Activated T-helper 17 cell treated with anti-CD3 and anti-CD28 coated beads, Interleukin-2, amount 50 U/mL, for 72 hours (primary cell): ENCODE measurements at places on chromosomes 16 and 17. TPM values are rescaled to one million over a fixed set of nuclear protein-coding genes. Genes with fewer than 3 reads are reported as not detected.

DNA sequence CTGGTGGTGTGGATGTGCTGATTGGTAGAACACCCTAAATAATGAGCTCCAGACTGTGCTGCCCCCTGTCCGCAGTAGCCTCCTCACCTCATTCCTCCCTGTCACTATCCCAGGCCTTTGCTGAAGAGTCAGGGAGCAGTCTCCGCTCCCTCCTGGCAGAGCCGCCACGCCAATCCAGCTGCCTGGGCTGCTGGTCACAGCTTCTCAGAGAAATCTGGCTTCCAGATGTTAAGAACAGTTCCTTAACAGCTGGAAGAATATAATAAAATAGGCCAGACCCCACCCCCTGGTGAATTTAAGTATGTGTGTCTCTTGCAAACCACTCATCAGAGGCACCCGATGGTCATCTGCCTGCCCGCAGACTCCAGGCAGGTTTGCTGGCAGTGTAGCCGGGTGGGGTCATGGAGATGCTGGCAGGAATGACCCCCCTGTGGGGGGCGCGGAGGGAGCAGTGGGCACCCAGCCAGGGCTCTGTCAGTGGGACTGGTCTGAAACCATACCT, 161.0 kb downstream of the CCDC182 start:
- no peak overlapping the region for H3K4me3 ChIP-seq
- H3K27me3 ChIP-seq, result no peaks in the 10 kb centered on the region
- H3K27ac ChIP-seq, result no peak overlapping the region
- H3K4me1 ChIP-seq, result peaks cover 4% of the 10 kb centered on the region
- H3K36me3 ChIP-seq, result no peaks in the 10 kb centered on the region

- peak overlapping the region; percentile 46 for H3K4me3 ChIP-seq
- peak overlapping the region; percentile 34 for H3K27ac ChIP-seq
- peak; percentile 70 for ATAC-seq
- H3K27me3 ChIP-seq, result no peaks in the 10 kb centered on the region
Observed at GRCh38 chr17:41338961-41339485, 11.6 kb downstream of the KRT33A start.

DNA sequence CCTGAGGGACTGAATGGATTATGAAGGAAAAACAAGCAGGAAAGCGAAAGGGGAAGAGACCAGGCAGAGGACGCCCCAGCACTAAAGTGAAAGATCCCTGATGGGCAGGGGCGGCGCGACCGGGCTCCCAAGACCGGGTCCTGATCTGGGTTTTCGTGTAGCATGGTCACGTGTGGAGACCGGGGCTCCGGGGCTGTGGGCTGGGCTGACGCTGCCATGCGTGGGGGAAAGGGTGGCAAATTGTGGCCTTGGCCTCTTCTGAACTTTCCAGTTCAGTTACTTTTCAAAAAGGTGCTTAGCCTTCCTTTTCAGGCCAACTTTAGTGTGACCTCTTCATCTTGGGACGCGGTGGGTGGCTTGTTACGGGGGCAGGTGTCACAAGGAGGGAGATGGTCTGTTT, 57.5 kb downstream of the METRNL start:
- no peak overlapping the region for H3K27ac ChIP-seq
- no peak overlapping the region for H3K4me3 ChIP-seq
- no peaks in the 10 kb centered on the region for H3K4me1 ChIP-seq

DNA sequence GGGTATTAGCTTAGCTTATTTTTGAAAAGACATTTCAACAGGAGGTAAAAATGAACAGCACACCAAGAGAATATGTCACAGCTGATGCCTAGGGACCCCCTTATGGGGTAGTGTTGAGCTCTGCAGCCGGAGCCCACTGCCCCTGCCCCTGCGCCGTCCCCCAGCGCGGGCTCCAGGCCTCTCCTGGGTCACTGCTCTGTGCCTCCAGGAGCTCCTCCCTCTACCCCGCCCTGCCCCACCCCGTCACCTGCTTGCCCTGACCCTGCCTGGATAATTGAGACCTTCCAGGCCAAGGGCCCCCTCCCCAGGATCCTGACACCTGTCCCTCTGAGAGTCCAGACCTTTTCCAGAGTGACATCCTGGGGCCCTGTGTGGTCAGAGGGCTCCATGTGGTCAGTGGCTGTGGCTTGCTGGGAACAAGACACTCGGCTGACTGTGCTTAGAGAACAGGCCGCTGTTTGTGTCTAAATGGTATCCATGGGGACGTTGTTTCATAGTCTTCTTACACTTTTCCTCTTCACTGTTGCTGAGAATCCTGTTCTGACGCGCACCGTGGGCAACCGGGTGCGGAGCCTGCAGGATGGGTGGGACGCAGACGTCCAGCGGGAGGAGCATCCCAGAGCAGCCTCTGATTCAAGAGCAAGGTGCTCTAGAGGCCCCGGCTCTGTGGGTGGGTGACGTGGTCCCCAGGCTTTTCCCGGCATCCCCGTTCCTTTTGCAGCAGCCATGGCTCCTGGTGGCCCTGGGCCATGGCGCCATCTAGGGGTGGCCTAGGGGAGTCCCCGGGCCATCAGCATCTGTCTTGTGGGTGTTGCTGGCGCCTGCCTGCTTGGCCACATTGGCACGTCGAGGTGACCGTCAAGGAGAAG, 20.0 kb upstream of the WFIKKN1 start:
- ATAC-seq, result peak; percentile 51
- H3K27me3 ChIP-seq, result no peaks in the 10 kb centered on the region
- H3K27ac ChIP-seq, result peak overlapping the region; percentile 80
- no peaks in the 10 kb centered on the region for H3K36me3 ChIP-seq
- H3K4me1 ChIP-seq, result peaks cover 11% of the 10 kb centered on the region

DNA sequence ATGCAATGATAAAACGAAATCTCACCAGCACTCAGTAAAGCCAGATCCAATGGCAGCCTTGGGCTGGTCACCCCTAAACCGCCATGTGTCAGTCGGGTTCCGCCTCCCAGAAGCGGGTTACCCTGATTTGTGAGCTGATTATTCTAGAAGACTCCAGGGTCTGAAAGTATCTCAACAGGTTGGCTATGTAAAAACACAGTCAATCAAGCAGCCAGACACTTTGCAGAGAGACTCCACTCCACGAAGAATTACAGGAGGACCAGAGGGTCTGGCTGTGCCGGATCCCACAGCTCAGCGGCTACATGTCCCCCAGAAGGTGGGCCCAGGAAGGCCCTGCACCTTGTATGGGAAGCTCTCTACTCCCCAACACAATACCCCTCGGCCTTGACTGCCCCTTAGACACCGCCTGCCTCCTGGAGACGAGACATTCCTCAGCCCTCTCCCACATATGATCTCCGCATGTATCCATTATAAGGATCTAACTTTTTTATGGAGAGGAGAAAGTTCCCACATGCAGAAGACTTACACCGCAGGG, 23.3 kb downstream of the ZFHX3 start:
- H3K36me3 ChIP-seq, result no peaks in the 10 kb centered on the region
- H3K27ac ChIP-seq, result no peak overlapping the region
- no peak overlapping the region for H3K4me3 ChIP-seq
- no peaks in the 10 kb centered on the region for H3K27me3 ChIP-seq
- H3K4me1 ChIP-seq, result no peaks in the 10 kb centered on the region
- no peak for ATAC-seq

DNA sequence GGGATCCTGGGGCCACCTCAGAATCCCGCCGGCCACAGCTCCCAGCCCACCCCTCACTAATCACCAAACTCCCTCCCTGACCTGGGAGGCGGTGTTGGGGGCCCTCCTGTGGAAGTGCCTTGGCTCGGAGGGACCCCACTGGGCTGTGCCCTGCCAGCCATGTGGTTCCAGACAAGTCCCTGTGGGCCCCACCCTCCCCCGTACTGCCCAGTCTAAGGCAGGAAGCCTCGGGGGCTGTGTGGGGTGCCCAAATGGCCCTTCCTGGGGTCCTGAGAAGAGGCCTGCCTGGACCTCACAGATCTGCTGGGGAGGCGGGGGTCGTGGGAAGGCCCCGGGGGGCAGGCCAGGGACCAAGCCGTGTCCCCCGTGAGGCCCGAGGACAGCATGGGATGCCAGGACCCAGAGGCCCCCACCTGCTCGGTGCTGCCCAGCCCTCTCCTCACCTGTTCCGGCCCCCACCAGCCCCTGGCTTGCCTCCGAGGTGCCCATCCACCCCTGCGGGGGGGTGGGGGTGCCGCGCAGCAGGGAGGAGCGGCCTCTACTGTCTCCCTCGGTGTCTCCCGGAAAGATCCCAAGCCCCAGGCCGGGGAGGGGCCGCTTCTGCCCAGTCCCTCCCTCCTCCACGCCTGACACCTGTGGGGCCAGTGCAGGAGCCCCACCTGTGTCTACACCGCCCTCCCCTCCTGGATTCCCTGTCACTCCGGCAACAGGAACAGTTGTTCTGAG, 9.3 kb upstream of the KREMEN2 start:
- no peak overlapping the region for H3K27ac ChIP-seq
- ATAC-seq, result no peak
- no peaks in the 10 kb centered on the region for H3K4me1 ChIP-seq
- H3K4me3 ChIP-seq, result no peak overlapping the region
- H3K27me3 ChIP-seq, result peaks cover 4% of the 10 kb centered on the region
- H3K36me3 ChIP-seq, result no peaks in the 10 kb centered on the region

DNA sequence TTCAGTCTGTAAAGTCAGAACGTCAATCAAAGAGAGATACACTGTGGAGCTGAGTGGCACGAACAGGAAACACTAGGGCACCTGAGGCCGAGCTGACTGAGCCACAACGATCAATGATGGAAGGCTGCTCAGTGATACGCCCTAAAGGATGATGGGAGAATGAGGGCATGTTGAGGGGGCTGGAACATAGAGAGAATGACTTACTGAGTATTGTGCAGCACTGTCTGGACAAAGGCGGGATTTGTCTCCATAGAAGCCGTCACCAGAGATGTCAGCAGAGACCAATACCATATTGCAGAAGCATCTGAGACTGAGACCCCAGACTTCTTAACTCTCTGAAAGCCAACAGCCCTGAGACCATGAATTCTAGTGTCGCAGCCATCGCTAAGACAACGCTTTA, 33.4 kb downstream of the ZZEF1 start:
- peak overlapping the region; percentile 61 for H3K27ac ChIP-seq
- H3K4me1 ChIP-seq, result peaks cover 23% of the 10 kb centered on the region
- peak; percentile 47 for ATAC-seq
- H3K4me3 ChIP-seq, result peak overlapping the region; percentile 29

- H3K4me1 ChIP-seq, result peaks cover 5% of the 10 kb centered on the region
- no peak overlapping the region for H3K27ac ChIP-seq
- ATAC-seq, result peak; percentile 24
Observed at GRCh38 chr17:30942308-30943079, 20.7 kb downstream of the ADAP2 start.

DNA sequence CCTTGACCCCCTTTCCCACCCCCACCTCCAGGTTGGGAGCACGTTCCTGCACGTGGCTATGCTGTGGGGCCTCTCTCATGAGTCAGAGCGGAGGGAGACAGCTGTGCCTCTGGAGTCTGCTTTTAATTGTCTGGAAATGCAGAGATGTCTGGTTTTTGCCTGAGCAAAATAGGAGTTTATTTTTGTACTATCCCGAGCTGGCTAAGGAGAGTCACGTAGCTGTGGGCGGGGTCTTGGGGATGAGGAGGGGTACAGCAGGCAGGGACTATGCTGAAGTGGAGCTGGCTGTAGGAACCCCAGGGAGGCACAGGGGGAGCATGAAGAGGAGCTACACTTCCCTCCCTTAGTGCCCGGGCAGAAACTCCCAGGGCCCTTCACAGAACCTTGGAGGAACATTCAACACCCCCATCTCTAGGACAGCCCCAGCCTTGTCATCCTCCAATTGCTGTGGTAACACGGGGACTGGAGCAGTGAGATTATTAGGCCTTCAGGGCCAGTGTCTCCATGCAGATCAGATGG, 44.7 kb upstream of the LGALS9 start:
- H3K36me3 ChIP-seq, result peaks cover 33% of the 10 kb centered on the region
- no peak for ATAC-seq
- H3K4me1 ChIP-seq, result peaks cover 4% of the 10 kb centered on the region
- H3K4me3 ChIP-seq, result no peak overlapping the region
- H3K27me3 ChIP-seq, result no peaks in the 10 kb centered on the region
- H3K27ac ChIP-seq, result no peak overlapping the region

FLYWCH2 gene
- total RNA-seq, result 13.5 TPM

KRTAP3-2 gene
- not detected for total RNA-seq

SMIM36 gene
- not detected for total RNA-seq

INCA1 gene
- total RNA-seq, result 0.69 TPM

TPSG1 gene
- total RNA-seq, result not detected

DBNDD1 gene
- total RNA-seq, result 0.53 TPM
